Hippocampal formation (tissue), 2 donors: ENCODE measurements at places on chromosomes 6 and 20.

- DNase-seq = no peak
Measured at GRCh38 chr20:48685300-48685699, 142.5 kb downstream of the PREX1 start.

DNA sequence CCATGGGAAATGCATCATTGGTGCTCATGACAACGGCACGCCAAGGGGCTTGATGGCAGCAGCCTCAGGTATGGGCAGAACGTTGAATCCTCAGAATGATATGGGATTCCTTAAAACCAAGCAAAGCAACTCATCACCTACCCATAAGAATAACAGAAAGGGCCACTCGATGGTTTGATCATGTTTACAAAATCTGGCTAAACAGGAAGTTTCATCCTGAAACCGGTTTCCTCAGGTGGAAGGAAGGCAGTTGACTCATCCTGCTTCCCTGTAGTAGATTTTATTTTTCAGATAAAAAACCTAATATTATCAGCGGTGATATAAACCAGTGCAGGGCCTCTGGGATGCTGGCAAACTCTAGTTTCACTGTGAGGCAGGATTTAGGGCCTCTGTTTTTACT is 136.9 kb upstream of the AGPAT4 start:
- DNase-seq = no peak

GRCh38 chr6:132465530-132466485 is 47.1 kb downstream of the STX7 start:
- no peak for DNase-seq

- DNase-seq = no peak
Measured at GRCh38 chr6:104788400-104788799, 71.3 kb downstream of the HACE1 start.

DNA sequence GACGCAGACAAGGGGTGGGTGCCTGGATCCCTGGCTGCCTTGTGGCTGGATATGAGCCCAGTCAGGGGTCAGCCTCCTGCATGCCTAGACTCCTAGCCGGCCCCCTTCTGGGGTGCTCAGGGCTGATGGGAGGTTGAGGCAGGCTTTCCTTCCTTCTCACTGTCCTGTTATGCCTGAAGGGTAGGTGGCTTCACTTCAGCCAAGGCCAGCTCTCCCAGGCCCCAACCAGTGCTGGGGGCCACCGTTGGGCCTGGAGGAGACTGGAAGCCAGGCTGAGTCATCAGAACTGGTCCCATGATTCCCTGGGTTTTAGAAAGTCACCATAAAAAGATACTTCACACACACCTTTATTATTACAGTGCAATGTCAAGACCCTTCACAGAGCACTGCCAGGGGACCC is 2.9 kb upstream of the POU5F1 start:
- DNase-seq = no peak

DNA sequence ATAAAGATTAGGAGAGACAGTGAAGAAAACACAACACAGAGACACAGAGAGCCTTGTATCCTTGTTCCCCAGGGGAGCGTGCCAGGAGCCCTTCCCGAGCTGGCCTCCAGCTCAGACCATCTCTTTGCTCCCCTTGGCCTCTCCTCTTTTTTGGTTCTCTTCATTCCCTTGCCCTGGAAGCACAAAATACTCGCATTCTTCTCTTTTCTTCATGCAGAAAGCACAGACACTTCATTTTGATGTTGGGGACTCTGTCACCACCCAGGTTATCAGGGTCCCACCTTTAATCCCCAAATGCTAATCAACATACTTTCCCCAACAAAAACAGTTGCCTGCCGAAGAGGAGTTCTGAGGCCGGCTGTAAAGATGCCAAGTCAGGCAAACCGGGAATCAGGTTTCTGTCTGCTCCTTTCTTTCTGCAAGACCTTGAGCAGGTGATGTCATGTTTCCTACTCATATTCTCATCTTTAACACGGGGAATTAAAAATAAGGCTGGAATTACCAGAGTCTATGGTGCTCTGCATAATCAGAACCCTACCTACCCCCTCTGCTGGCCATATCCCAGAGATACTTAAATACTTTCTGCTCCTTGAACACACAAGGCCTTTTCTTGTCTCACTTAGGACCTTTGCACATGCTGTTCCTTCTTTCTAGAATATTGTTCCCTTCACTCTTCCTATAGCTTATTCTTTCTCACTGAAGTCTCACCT is 21.7 kb downstream of the TGM6 start:
- no peak for DNase-seq

- DNase-seq = no peak
Measured at GRCh38 chr6:140061110-140062042, 686.9 kb upstream of the CITED2 start.

GRCh38 chr20:46807998-46808397 is 86.6 kb upstream of the EYA2 start:
- no peak for DNase-seq

DNA sequence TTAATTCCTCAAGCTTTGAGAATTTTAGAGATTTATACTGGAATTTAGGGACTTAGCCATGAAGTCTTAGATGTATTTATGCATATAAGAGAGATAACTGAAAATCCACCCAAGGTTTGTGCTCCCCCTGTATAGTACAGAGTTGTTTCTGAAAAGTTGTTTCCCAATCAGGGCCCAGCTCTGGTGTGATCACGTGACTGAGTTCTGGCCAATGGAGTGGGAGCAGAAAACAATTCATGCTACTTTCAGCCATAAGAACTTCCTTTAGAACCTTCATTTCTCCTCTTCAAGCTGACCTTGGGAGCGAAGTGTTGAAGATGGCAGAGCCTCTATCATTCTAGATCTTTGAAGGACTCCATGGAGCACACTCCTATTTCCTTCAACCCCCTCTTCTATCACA is 151.0 kb downstream of the RCAN2 start:
- no peak for DNase-seq

- DNase-seq = no peak
Measured at GRCh38 chr6:159213405-159213804, 44.2 kb downstream of the FNDC1 start.

DNA sequence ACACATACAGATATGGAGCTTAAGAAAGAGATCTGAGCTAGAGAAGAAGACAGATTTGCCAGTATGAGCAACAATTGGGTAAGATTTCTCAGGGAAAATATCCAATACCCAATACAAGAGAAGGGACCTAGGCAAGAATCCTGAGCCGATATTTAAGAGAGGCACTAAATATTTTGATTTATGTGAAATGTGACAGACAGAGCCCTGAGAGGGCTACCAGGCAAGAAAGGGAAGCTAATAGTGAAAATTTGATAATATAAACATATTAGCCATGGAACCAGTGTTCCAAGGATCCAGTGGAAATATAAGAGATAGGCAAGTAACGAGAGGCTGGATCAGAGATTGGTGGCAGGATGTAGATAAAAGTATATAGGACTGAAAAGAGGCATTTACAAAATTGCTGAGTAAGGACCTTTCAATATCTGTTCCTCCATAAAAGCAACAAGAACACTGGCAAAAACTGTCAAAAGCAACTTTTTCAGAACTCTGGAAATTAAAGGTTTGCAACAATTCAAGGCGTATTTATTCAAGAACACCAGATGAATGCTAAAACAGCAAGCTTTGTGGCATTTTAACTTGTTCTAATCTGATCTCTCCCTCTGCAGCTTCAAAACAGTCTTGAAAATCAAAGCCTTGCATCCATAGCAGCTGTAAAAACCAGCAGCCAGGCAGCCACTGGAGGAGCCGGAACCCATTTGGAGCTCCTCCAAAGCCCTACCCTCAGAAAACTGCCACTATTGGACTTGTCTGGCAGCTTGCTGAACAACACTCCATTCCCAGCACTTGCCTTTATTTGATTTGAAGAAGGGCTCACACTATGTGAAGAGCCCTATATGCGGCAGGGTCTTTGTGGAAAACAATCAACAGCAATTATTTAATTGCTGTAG is 58.8 kb downstream of the REV3L start:
- peak; percentile 51 for DNase-seq

GRCh38 chr20:1536893-1537730 is 20.4 kb downstream of the SIRPD start:
- DNase-seq = no peak

GRCh38 chr6:135088818-135089809 is 34.5 kb upstream of the HBS1L start:
- DNase-seq = no peak

GRCh38 chr6:142914937-142915697 is 29.9 kb downstream of the HIVEP2 start:
- DNase-seq = no peak

DNA sequence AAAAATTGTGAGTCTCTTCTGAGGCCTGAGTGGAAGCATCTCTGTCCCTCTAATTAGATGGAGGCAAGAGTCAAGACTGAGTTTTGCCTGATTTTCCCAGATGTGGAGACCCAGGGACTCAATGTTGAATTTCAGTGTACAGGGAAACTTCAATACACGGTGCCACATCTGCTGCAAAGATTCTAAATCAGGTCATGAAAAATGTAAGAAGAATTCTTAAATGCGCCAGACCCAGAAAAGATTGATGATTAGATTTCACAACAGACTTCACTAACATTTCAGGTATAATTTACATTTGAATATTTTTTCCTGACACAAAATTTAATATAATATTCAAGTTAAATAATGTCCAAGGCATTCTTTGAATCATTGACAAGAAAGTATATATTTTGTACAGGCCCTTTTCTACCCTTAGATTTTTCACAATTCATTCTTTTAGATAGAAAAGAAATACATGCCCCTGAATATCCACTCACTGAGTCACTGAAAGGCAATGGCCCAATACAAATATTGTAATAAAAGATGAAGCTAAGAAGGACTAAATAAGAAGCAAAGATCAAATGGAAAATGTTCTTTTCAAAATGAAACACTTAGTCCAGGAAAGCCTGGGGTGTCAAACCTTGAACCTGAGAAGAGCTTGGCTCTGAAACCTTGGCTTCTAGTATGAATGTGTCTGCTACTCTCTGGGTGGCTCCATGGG is 18.2 kb upstream of the HDGFL1 start:
- DNase-seq = no peak

DNA sequence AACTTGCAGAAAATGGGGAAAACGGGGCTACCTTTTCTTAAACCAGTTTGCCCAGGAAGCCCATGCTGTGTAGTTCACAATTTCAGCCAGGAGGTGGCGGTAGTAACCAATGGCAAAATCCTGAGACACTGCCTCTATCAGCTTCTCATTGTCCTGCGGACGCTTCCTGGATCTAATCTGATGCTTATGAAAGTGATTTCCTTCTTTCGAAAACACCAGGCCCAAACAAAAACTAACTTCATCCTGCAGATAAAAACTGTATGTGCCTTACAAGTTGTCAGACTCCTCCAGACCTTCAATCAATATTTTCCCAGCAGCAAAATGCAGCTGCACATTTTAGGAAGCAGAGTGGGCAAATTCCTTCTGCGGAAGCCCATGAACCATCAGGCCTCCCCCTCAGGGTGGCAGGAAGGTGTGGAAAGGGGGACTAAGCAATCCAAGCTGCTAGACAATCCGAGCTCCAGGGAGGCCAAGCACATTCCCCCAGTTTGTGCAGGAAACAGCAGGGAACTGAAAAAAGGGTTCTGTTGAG is 88.5 kb downstream of the LY86 start:
- peak; percentile 46 for DNase-seq

GRCh38 chr20:48772183-48772976 is 55.4 kb downstream of the PREX1 start:
- peak; percentile 51 for DNase-seq

DNA sequence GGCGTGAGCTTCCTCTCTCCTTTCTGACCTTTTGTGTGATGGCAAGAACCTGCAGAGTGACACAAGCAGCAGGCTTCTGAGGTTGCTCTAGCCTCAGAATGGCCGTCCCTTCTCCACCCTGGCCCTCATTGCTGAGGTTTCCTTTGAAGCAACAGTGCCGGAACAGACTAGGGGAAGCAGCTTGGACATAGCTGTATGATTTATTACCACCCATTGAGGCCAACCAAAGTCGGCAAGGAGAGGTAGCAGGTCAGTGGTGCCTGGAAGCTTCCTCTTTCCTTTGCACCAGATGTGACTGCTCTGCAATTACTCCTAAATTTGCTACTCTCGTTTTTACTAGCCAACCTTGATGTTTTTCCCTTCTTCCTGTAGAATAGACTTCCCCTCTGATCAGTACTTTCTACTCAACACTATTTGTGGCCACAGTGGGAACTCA is 31.4 kb downstream of the PTPN1 start:
- no peak for DNase-seq

GRCh38 chr6:41430875-41431274 is 95.5 kb downstream of the NCR2 start:
- no peak for DNase-seq

DNA sequence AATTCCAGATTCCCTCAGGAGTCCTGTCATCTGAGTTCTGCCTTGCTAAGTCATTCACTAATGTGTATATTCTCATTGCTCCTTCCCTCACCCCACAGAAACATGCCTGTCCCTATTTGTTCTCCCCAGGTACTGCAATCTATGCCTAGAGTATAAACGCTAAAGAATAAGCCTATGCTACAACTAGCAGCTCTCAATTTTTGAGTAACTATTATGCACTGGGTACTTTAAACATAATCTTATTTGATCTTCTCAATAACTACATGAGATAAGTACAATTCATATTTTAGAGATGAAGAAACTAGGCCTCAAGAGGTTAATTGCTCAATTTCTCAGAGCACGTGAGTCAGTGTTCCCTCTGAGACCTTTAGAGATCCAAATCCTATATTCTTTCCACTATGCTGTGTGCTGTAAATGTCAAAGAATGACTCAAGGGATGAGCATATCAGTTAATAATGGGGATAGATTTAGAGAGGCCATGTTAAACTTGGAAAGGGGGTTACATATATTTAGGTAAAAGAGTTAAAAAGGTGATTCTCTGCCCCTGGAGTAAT is 423.8 kb upstream of the ADGRB3 start:
- no peak for DNase-seq

DNA sequence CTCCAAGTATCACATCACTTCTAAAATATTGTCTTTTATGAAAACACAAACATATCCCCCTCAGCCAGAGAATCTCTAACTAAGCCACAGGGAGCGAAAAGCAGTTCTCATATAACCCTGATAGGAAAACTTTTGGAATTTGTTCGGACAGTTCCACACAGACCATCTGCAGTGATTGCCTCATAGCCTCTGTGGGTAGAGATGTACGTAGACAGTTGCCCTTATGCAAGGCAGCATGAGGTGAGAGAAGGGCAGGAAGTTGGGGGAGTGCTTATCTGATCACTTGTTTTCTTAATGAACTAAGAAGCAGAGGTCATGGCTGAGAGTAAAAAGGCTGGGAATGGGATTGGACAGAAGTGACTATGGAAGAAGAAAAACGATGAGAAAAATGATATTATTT is 39.6 kb downstream of the SLC23A2 start:
- no peak for DNase-seq

DNA sequence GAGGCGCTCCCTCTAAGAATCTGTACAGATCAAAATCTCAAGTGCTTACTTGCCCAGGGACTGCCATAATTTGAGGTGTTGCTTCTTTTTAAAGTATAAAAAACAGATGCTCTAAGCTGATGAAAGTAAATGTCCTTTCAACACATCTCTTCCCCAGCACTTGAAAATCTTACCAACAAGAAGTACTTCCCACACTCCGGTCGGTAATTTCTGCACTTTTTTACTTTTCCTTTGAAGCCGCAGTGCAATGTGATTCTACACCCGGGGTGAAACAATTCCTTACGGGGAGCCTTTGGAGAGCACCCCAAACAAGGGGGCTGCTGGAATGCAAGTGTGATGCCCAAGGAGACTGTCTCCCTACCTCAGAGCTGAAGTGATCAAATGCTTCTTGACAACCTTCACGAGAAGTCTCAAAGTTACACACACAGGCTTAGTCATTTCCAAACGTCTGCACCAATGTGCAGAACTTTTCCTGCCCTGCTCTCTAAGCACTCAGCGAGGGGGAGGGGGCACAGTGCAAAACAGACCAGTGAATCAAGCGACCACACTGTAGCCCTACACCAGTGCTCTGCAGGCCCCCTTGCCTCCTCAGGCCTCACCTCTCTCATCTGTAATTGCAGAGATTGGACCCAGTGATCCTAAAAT is 56.7 kb downstream of the ATXN1 start:
- DNase-seq = no peak
